Stimulated activated naive CD4-positive, alpha-beta T cell treated with Interleukin-2 at 50 U/mL for 16 hours (primary cell): ENCODE measurements at places on chromosomes 1 and 21.

DNA sequence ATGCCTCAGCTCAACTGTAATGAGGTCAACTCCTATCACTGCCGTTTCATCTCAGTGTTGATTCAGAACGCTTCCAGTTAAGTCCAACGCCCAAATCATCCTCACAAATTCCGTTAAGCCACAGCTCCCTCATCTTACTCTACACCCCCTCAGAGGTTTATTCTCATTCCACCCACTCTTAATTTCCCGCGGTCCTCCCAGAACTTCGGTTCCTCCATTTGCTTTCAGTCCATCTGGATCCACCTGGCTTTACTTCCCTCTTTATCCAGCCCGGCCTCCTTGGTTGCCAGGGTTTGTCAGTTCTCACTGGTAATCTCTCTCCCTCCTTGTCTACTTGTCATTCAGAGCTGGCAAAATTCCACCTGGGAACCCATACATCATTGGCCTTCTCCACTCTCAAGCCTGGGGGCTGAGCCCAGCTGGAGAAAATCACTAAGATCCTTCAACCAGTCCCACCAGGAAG is 51.3 kb upstream of the RUNX1 start:
- DNase-seq, result no peak

- no peak for DNase-seq
Measured at GRCh38 chr1:197800379-197801110, 25.3 kb upstream of the DENND1B start.

GRCh38 chr1:228174482-228175315 is 9.1 kb downstream of the IBA57 start:
- DNase-seq, result no peak

DNA sequence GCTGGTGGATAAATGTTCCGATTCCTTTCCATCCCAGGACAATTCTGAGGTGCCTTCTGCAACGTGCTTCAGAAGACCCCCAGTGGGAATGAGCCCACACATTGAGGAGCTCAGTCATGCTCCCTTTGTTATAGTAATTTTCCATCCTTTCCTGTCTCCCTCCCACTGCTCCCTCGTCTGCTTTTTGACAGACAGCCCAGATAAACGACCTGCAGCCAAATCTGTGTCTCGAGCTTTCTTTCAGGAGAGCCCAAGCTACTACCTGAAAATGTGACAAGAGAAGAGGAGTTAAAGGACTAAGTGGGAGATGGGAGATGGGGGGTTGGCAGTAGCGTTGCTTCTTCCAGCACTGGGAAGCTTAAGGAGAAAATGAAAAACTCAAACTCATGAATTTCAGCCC is 65.9 kb upstream of the LRRN2 start:
- no peak for DNase-seq

DNA sequence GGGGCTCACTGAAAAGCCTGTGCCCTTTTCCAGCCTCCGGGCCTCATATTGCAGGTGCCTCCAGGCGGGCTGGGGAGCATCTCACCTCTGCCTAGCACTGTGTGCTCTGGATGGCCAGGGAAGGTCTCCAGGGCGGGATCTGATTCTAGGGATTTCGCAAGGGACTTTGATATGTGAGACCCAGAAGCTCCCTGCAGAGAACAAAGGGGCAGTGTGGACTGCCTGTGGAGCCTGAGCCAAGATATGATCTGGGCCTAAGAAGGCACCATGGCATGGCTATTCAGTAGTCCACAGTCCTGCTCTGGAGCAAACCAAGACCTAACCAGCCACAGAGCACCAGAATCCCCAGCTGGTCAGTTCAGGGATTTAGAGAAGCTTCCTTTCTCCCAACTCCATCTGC is 157.2 kb downstream of the ST6GALNAC5 start:
- no peak for DNase-seq

DNA sequence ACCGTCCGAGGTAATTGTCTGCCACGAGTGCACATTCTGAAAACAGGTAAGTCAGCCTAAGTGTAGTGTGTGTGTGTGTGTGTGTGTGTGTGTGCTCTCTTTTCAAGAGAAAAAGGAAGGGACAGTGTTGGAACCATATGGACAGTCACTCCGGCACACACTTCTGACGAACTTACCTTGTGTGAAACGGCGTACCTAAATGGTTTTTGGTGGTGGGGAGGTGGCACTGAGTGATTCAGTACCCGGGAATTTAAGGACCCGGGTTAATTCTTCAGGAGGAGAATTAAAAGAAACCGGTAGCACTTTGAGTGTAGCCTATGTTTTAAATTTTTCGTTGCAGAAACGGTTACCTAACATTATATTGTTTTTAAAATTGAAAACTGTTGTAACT is 286 bp downstream of the ODR4 start:
- DNase-seq, result peak; percentile 28

GRCh38 chr1:54459140-54459539 is 52.9 kb upstream of the SSBP3 start:
- no peak for DNase-seq

DNA sequence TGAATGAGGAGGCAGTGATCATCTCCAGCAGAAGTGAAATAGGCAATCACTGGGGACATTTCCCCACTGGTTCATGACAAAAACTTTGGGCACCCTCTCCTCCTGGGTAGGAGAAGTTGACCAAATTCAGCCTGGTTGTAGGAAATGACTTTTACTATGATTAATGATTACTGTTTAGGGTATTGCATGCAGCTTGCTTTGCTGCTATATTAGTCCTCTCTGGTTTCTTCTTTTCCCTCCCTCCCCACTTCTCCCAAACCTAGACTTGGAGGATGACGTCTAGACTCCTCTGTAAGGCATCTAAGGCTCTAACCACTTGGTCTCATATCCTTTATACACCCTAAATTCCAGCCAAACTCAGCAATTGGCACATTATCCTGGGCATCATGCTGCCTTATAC is 3.4 kb upstream of the RGS16 start:
- no peak for DNase-seq

GRCh38 chr1:89966656-89967055 is 28.3 kb upstream of the ZNF326 start:
- DNase-seq, result no peak

DNA sequence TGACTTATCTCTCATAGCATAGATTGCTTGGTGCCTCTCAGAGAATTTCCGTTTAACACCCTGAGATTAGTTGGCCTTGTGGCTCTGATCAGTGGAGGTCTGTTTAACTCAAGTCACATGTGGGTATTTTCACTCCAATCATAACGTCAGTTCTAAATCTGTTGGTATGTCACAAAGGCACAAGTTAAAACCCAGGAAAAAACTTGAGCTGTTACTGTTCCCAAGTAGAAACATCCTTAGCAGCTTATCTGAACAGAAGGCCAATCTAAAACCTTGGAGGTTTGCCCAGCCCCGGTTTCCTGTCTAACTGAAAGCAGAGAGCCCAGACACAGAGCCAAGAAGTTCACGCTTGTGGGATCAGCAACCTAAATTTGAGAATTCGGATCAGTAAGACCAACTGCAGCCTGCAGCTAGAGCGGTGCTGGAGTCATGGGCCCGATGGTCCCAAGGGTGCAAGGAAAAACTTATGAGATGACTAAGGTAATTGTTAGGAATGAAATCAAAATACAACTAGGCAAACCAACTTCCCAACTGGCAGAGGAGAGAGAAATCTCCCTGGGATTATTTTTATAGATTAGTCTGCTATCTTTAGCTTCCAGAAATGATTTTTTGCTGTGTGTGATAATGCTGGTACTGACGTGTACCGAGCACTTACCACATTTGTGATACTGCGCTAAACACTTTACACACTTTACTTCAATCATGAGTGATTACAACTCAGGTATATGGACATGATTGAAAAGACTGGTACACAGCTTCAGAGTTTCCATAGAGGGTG is 90.2 kb upstream of the C1orf21 start:
- DNase-seq, result no peak

- peak; percentile 71 for DNase-seq
Measured at GRCh38 chr1:2044510-2045319, 5.5 kb upstream of the PRKCZ start.
